Cardiac muscle cell (in vitro differentiated cells and primary cell): ENCODE measurements at places on chromosomes 7 and 10. TPM values are rescaled to one million over a fixed set of nuclear protein-coding genes. Genes with fewer than 3 reads are reported as not detected.
A peak's percentile ranks its signal among the peaks of the same experiment; 100 is the strongest.

DNA sequence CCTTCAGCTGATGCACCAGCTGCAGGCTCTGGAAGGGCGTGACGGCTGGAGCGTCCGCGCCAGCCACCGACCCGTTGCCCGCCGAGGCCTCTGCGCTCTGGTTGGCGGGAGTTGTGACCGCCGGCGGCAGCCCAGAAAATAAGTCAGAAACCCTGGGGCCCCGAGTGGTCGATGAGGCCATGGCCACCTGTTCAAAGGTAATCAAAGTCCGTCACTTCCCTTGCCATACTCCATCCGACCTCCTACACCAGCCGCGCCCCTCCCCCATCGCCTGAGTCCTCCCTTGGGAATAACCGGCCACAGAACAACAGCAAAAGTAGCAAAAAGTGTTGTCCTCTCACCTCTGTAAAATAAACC lies 406 bp downstream of the PRLHR start:
- DNase-seq = no peak

DNA sequence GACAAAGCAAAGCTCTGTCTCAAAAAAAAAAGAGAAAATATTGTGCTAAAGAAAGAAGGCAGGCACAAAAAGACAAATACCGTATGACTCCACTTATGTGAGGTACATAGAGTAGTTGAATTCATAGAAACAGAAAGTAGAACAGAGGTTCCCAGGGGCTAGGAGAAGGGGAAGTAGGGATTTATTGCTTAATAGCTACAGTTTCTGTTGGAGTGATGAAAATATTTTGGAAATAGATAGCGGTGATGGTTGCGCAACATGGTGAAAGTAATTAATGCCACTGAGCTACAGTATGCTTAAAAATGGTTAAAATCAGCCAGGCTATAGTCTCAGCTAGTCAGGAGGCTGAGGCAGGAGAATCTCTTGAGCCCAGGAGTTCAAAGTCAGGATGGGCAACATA lies 18.5 kb upstream of the NPFFR1 start:
- peak; percentile 94 for DNase-seq

DNA sequence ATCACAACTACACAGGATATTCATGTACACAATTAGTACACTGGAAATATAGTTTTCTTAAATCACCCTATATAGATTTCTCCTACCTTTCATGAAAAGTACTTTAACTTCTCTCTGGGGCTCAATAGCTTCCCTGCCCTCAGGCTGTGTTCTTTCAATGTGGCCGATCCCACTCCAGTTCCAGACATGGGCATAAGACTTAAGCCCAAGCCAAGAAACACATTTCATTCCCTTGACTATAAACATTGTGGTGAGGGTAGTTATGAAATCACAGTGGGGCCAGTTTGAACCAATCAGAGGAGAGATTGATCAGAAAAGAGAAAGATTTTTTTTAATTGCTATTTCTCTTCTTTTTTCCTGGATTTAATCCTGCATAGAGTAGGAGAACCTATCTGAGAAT lies 904.6 kb upstream of the SORCS1 start:
- DNase-seq = no peak

DNA sequence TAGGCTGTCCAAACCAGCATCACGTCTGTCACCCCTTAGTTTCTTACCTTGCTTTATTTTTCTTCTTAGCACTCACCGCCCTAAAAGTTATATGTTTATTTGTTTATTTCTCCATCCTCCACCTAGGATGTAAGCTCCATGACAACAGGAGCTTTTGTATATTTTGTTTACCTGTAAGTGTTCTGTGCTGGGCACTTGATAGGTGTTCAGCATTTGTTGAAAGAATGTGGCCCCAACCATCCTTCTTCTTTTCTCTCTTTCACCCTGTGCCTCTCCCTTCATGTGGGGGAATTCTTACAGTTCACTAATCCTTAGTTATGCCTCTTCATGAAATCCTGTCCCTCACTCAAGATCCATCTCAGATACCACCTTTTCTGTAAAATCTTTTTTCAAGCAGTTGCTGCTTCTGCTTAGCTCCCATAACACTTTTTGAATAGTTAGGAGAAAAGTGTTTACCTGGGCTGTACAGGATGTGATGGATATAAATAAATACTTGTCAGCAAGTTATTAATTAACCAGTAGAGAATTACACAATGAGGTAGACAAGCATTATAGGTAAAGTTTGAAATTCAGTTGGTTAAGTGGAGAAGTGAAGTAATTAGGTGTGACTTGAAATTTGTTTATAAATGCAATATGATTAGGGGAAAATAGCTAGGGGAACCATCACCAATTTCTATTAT lies 9.7 kb downstream of the AHR start:
- no peak for DNase-seq

- no peak for DNase-seq
Observed at GRCh38 chr7:55156919-55157763, 138.3 kb downstream of the EGFR start.

GRCh38 chr10:48982584-48982983 lies 42.9 kb upstream of the LRRC18 start:
- DNase-seq = no peak

The OPN4 gene
- 0.24 TPM in 1 of 2 replicates, not detected in the other for polyA plus RNA-seq

DNA sequence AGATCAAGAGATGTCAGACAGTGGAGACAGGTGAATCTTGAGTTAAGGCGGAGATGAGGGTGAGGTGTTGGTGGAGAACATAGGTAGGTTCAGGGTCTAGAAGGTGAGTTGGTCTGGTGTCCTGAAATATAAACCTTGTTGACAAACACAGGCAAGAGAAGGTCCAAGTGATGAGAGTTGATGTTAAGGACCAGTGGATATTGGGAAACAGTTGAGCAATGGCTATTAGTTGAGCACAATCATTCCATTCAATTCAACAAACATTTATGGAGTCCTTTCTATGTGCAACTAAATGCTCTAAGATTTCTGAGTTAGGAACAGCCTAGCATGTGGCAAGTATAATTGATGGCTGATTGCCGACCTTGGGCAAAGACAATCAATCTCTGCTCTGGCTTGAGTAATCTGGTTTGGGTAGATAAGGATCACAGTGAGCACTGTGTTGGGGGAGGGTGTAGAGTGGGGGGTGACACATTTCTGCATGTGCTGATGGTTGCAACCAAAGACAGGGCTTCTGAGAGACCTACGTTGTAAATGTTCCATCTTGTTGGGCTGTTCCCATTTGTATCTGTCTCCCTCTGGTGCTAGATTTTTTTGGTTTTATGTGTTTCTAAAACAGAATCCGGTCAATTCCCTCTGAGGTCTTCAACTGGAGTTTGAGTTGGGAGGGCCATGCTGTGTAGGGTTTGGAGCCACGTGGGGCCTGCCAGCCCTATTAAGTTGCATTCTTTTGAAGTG lies 201.1 kb downstream of the BAMBI start:
- no peak for DNase-seq

- DNase-seq = no peak
Observed at GRCh38 chr10:10165415-10165814, 852.3 kb upstream of the CELF2 start.

GRCh38 chr10:94524146-94524545 lies 21.4 kb upstream of the HELLS start:
- DNase-seq = no peak

The DPCD gene
- polyA plus RNA-seq = 146 and 161 TPM in 2 replicates

- DNase-seq = no peak
Observed at GRCh38 chr7:76424413-76425111, at the start of gene ZP3. TSS of gene ZP3 (plus strand) at chr7:76424950. CDS start at chr7:76424965, 15 bp downstream.

DNA sequence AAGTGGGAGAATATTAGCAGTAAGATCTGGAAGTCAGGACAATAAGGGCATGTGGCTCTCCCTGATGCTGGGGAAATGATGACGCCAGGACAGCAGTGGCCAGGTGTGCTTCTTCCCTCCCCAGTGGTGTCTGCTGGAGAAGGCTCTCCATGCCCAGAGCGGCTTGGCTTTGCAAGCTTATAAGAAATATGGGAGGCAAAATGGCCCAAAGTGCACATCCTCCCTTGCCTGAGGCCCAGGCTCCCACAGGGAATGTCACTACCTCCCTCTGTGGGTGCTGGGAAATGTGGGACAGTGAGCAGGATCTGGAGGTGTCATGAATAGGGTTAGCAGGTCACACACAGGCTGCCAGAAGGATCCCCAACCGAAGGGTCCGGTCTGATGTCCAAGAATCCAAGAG lies 17.1 kb upstream of the ZNF488 start:
- no peak for DNase-seq

DNA sequence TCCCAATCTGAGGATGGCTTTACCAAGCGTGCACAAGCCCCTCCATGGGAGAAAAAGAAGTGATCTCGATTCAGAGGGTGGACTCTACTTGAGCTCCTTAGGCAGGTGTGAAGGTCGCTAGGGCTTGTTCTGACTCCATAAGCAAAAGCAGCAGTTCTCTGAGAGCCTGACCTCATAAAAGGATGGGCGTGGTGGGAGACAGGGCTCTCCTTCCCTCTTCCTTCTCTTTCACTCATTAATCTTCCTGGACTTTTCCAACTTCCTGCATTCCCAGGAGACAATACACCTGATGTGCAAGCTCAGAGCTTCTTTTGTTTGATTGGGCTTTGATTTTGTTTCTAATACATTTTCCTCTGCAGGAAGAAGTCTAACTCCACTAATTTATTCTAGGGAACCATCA lies 22.3 kb upstream of the TMEM72 start:
- no peak for DNase-seq

The FAM25C gene
- polyA plus RNA-seq = not detected in 2 replicates

DNA sequence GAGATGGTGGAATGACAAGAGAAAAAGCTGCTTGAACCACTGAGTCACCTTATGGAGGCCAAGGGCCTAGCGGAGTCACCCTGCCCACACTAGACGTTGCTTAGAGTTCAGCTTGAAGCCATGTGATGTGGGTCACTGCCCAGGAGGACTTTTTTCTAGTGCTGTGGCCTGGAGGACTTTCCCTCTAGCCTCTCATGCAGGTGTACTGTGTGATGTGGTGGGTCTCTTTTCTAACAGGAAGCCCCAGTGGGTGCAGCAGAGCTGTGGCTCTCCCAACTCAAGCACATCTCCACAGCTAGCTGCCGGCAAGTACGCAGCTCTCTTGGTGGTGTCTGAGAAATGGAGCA lies 13.6 kb downstream of the POR start:
- DNase-seq = no peak

DNA sequence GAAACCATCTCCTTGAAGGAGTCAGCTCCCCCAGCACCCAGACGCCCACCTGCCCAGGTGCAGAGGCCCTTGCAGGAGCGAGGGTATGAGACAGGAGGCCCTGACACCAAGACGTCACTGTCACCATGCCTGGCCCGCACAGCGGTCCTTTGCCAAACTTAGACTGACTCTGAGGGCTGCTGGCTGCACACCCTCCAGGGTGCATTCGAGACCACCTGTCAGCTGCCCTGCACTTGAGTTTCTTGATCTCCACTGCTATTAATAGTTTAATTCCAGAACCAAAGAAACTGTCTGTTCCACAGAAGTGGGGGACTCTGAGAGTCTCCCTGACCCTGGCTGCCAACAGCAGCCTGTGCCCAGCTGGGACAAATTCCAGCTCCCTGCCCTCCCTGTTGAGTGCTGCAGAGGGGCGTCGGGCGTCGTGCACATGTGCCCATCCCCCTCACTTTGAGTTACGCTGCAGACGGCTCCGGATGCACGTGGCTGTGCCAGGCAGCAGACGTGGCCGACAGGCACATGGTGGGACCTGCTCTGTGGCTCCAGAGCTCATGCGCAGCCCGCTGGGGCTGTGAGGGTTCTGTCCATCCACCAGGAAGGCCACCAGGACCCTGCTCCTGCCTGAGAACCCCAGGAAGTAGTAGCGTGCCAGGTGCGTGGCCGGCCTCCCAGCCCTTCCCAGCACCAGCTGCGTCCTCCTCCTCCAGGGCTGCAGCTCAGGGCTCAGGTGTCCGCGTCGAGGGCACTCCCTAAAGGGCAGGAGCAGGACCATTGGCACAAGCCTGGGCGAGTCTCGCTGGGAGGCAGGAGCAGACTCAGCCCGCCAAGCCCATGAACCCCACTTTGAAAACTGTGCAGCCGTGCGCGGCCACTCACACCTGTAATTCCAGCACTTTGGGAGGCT lies 24.8 kb downstream of the ELFN1 start:
- peak; percentile 63 for DNase-seq

DNA sequence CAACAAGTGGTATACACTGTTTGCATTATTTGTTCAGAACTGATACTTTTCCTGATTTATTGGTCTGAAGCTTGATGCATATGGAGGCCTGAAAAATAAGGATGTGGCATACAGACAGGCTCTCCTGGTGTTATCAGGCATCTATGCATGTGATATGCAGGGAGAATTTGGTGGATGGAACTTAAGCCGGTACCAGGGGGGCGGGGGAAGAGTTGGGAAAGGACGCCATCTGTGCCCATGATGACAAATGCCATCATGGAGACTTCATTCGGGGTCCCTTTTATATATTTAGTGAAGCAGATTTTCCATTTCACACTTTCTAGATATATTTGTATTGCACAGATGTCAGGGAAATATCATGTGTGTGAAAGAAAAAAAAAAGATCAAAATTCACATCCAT lies 5.4 kb downstream of the HECW1 start:
- no peak for DNase-seq

DNA sequence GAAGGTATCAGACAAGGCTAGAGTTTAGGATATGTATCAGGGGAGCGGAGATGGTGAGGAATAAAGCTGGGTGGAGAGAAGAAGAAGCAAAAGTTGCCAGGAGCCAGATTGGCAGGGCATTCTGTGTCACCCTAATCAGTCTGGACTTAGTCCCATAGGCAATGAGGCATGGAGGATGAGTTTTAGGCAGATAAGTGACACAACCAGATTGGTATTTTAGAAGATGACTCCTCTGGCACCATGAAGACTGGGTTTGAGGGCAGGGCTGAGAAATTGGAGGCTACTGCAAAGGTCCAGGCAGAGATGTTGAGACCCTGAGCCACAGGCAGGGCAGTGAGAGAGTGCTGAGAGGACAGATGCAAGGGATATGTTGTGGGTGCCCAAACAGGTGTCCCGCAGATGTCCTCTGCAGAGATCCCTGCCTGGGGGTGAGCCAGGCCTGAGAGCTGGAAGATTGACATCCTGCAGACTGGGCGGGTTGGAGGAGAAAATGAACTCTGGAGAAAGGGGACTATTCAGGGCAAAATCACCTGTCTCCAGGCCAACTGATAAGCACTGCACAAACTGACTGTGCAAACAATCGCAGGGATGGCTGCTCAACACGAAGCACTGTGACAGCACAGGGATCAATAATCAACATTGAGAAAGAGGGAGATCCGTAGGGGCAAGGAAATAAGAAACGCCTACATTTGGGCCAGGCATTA lies 11.9 kb upstream of the HABP2 start:
- DNase-seq = no peak

DNA sequence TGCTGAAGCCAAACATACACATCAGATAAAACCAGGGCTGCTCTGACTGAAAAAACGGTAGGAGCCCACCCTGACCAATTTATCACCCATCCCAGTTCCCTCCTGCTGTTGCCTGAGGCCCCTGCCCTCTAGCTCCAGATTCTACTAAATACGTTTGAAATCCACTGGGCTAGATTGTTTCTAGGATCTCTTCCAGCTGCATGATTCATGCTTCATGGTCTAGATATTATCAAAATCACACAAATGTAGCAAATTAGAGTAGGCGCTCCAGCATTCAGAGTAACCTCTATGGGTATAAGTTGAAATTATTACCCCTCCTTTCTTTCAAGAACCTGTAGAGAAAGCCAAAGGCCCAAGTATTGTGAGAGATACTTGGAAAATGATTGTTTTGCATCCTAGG lies 151.2 kb upstream of the FAM13C start:
- peak; percentile 60 for DNase-seq
